ENCODE measurements at places on chromosomes 4 and X.
A peak's percentile ranks its signal among the peaks of the same experiment; 100 is the strongest.

GRCh38 chr4:148808416-148808815, 366.2 kb upstream of the NR3C2 start:
- no peak for DNase-seq

DNA sequence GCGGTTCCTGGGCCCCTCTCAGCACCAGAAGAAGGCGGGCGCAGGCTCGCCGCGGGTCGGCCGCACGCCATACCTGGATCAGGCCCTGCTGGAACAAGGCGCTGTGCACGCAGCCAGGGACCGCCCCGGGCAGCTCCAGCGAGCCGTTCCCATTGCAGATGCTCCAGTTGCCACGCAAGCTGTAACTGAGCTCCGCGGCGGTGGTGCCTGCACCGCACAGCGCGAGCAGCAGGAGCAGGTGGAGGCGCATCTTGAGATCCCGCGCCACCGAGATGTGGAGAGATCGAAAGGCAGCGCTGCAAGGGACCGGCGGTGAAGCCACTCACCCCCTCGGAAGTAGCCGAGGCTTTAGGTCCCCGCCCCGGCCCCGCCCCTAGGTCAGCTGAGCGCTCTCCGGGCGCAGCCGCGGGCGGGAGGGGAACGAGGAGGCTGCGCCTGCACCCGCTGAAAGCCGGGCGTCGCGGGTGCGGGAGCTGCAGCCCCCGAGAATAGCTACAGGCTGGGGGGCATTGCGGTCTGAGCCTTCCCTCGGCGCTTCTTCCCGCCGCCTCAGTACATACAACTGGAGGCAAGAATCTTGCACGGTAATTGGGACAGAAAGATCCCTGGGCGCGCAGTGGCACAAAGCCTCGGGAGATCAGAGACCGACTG, at the start of gene MANBA:
Gene MANBA (minus strand): TSS at position 324 of the 651 bp plus-strand sequence. CDS start 74 bp downstream, at position 250.
- peak; percentile 49 for DNase-seq

GRCh38 chr4:122129061-122129460, 23.1 kb upstream of the BLTP1 start:
- no peak for DNase-seq

- no peak for DNase-seq
Measured at GRCh38 chr4:111943796-111944203, 201.5 kb upstream of the FAM241A start.

- DNase-seq, result no peak
Measured at GRCh38 chrX:106959901-106960300, 39.7 kb downstream of the CLDN2 start.

DNA sequence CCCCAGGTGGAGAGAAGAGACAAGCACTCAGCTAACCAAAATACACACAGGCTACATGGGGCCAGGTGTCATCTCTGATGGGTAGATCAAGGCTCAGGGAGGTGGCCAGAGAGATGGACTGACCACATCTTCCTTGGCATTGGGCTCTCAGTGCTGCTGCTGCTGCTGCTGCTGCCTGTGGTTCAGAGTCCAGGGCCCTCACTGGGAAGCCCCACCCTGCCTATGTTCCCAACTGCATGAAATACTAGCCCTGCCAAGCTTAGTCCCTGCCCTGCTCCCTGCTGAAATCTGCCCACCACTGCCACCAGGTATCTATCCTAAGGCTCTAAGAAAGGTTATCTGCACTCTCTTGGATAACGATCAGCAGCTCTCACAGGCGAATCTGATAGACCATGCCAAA, 118.7 kb downstream of the EFHC2 start:
- DNase-seq, result no peak

GRCh38 chr4:138894709-138895108, 120.9 kb upstream of the NOCT start:
- DNase-seq, result no peak

DNA sequence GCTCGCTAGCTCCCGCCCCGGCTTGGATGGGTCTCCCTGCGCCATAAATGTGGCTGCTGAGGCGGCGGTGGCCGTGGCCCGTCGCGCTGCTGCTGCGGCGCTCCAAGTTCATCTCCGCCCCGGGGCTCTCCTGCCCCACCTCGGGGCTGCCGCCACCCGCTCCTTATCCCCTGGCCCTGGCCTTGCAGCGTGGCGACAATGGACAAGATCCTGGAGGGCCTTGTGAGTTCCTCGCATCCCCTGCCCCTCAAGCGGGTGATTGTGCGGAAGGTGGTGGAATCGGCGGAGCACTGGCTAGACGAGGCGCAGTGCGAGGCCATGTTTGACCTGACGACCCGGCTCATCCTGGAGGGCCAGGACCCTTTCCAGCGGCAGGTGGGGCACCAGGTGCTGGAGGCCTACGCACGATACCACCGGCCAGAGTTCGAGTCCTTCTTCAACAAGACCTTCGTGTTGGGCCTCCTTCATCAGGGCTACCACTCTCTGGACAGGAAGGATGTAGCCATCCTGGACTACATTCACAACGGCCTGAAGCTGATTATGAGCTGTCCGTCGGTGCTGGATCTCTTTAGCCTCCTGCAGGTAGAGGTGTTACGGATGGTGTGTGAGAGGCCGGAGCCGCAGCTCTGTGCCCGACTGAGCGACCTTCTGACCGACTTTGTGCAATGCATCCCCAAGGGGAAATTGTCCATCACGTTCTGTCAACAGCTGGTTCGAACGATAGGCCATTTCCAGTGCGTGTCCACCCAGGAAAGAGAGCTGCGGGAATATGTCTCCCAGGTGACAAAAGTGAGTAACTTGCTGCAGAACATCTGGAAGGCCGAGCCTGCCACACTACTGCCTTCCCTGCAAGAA, 763 bp downstream of the USP38 start:
- no peak for DNase-seq

DNA sequence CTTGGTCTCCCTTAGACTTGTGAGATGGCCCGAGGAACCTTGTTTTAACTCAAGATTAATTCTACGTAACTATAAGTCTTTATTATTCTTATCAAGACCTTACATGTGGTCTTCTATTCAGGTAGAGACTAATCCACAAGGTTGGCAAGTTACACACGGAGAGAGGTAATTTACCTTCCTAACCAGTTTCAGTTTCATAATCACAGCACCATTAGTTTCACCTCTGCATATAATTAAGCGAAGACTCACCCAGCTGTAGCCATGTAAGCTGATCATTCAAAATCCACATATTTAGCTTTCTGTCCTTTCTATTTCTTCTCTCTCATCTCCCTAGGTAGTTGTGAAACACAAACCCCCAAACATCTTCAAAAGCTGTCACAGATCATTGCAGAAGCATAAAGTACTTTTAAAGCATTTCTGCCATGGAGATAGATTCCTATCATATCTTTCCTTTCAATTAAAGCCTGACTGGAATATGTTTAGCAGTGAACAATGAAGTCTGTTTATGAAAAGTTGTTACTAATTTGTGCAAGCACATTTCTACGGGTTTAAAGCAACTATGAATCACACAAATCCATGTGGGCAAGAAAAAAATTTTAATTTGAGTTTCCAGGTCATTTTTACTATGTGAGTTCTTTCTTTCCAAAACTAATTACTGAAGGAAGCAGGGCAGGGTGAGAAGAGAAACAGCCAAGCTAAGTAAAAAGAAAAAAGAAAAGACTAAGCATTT, 78.5 kb downstream of the BTC start:
- no peak for DNase-seq

DNA sequence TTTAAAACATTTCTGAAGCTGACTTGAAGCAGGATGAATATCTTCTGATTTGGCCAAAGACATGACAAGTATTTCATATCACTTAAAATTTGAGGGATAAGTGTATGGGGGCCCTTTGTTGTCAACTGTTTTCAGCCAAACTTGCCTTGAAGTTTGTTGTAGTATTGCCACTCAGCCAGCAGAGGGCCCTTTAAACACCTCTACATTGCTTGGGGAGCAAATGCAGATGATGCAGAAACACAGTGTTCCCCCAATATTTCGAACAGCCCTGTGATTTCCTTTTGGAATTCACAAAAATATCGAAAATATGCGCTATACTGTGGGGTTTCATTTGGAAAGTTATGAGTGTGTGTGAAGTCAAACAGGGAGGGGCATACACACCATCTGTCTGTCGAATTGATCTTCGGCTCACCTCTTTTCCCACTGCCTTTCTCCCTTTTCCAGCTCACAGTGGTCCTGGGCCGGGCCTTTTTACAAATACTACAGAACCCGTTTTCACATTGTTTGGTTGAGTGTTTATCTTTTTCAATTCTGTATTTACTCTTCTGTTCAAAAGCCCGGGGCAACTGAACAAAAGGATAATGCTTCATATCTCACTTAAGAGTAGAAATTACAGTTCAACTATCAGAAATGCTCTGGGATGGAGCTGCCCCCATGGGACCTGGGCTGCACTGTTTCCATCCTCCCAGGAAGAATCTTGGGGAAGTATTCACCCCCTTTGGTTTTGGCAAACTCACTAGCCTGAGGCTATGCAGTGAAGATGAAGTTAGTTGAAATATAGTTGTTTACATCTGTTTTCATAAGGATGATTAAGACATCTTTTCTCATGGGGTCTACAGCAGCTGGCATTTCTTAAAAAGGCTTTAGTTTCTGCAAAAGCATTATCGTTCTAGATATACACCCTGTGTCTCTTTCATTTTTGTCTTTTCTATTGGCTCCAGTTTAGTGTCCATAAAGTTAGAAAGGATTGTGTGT, 137.6 kb downstream of the EGF start:
- DNase-seq, result peak; percentile 41

- no peak for DNase-seq
Measured at GRCh38 chrX:113974881-113975280, 609.0 kb upstream of the HTR2C start.

DNA sequence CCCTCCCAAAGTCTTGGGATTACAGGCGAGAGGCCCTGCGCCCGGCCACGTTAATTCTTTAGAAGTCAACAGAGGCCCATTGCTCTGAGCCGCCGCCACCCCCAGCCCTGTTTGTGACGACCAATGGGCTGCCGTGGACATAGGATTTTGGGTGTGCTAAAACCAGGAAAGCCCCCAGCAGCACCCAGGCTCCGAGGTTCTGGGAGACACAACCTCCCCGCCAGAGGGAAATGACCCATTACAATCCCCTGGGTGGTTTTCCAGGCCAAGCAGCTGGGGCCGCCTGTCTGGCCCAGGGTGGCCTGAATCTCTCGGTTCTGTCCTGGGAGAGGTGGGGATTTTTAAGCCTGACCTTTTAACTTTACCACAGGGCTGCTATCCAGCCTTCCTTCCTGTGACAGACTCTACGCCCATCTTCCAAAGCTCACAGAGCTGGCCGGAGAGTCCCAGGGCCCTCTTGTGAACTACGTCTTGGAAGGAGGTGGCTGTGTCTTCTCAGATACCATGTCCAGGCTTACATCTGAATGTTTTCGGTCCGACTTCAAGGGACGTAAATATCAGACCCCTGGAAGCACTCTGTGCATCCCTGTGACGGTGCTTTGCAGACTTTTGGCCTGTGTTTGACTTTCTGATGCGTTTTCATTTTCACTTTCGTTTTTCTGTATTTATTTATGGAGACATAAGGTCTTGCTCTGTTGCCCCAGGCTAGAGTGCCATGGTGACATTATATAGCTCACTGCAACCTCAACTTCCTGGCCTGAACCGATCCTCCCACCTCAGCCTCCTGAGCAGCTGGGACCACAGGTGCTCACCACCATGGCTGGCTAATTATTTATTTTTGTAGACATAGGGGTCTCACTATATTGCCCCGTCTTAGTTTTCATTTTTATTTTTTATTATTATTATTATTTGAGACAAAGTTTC, 36.0 kb downstream of the P2RY8 start:
- DNase-seq, result no peak

- no peak for DNase-seq
Measured at GRCh38 chrX:3621414-3621813, 92.0 kb downstream of the PRKX start.

DNA sequence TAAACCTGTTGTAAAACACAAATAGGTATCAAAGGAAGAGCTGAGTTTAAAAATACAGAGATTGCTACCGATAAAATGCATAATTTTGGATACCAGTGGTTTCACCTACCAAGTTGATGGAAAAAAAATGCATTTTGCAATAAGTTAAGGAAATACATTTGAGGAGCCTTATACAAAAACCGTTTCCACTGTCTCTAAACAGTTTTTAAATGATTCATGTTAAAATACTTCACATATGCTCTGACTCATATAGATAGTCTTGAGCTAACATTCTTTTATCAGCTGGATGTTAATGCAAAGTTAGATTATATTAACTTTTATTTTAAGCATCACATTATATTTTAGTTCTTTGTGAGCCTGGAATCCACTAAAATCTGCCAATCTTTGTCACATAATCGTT, 50.6 kb upstream of the ANKRD17 start:
- no peak for DNase-seq

GRCh38 chr4:27316176-27316575, 455.5 kb downstream of the STIM2 start:
- DNase-seq, result no peak

DNA sequence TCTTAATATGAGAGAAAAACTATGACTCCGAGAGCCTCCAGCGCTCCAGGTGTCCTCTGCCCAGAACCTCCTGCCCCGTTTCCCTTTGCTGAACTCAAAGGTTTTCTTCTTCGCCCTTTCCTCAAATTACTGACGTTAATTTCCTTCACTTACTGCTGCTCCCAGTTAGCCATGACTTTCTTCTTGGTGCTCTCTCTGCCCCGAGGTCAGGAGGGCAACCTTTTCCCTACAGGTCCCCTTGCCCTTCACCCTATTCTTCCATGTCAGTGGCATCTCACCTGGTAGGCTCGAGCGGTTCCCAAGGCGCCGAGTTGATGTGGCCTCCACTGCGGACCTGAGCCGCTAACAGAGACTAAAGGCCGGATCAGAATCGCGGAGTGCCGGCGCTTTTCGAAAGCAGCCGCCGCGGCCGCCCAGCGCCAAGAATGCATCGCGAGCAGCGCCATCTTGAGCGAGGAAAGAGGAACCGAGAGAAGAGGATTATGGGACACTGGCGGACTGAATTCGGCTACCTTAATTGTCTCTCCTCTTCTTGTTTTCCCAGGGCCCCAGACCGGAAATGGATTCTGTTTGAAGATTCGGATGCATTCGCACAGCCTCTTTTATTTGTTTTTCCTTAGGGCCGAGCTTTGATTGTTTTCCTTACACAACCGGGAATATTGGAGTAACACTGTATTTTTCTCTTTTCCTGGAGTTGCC, at the start of gene ABCB7:
Gene ABCB7 (minus strand): TSS at position 457 of the 699 bp plus-strand sequence. CDS start 11 bp downstream, at position 446.
- DNase-seq, result peak; percentile 33

DNA sequence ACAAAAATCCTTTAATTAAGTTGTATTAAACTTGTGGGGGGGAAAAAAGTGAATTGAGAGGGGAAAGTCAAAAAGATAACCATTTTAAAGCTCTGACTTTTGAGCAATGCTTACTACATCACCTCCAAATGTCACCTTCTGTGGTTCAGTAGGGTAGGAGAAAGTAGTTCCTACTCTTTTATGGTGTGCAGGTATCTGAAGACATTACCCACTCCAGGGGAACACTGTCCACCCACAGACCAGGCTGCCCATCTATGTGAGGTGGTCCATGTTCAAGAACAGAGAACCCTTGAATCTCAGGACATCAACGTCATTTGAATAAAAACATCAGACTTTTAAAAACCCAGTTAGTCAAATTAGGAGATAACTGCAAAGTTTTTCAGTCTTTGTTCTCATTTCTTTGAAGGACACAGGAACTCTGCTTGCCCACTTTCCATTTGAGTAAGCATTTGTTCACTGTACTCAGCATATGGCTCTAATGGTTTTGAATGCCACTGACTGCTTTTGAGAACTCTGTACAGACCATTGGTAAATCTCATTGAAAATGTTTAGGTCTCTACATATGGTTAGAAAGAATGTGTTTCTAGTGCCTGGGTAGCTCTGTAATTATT, 18.4 kb downstream of the NMU start:
- no peak for DNase-seq

GRCh38 chr4:69977582-69977981, 12.1 kb upstream of the CSN2 start:
- no peak for DNase-seq

GRCh38 chr4:29704059-29704458, 1016.1 kb upstream of the PCDH7 start:
- no peak for DNase-seq
